ENCODE measurements at places on chromosomes 13 and 19. TPM values are rescaled to one million over a fixed set of nuclear protein-coding genes. Genes with fewer than 3 reads are reported as not detected.

Gene GPR183
- total RNA-seq: 13.6 TPM

Gene ZNF582
- 4.2 TPM for total RNA-seq

Gene FCAR
- 3.2 TPM for total RNA-seq

Gene FUT1
- 19.9 TPM for total RNA-seq

Gene LDLR
- total RNA-seq: 242 TPM

Gene CYP4F12
- 3.7 TPM for total RNA-seq

Gene NRTN
- total RNA-seq: 2.1 TPM

Gene COX7A1
- 79.4 TPM for total RNA-seq

Gene STOML3
- not detected for total RNA-seq

Gene FXYD5
- 124 TPM for total RNA-seq

Gene LYL1
- total RNA-seq: 21.8 TPM

Gene RASL11A
- 25.6 TPM for total RNA-seq

Gene CIC
- total RNA-seq: 76.7 TPM

Gene NCR1
- total RNA-seq: 1.5 TPM

Gene ZNF580
- 30.7 TPM for total RNA-seq
